Peyer's patch (tissue), 4 donors: ENCODE measurements at places on chromosomes 1 and 21. TPM values are rescaled to one million over a fixed set of nuclear protein-coding genes. Genes with fewer than 3 reads are reported as not detected.

IGSF9 gene
- 169 TPM for total RNA-seq

PKP1 gene
- total RNA-seq = 1.1 TPM

- H3K4me3 ChIP-seq = no peak overlapping the region
- H3K36me3 ChIP-seq = no peaks in the 10 kb centered on the region
- H3K27me3 ChIP-seq = no peaks in the 10 kb centered on the region
- no peak overlapping the region for H3K27ac ChIP-seq
- no peaks in the 10 kb centered on the region for H3K4me1 ChIP-seq
These were observed 128.5 kb downstream of the DAB1 start for GRCh38 chr1:57295326-57295725.

GRCh38 chr1:190258003-190258402, 219.7 kb downstream of the BRINP3 start:
- no peaks in the 10 kb centered on the region for H3K27me3 ChIP-seq
- no peaks in the 10 kb centered on the region for H3K4me1 ChIP-seq
- no peaks in the 10 kb centered on the region for H3K36me3 ChIP-seq
- no peak overlapping the region for H3K4me3 ChIP-seq

FCGR3A gene
- total RNA-seq = 0.53 TPM

DNA sequence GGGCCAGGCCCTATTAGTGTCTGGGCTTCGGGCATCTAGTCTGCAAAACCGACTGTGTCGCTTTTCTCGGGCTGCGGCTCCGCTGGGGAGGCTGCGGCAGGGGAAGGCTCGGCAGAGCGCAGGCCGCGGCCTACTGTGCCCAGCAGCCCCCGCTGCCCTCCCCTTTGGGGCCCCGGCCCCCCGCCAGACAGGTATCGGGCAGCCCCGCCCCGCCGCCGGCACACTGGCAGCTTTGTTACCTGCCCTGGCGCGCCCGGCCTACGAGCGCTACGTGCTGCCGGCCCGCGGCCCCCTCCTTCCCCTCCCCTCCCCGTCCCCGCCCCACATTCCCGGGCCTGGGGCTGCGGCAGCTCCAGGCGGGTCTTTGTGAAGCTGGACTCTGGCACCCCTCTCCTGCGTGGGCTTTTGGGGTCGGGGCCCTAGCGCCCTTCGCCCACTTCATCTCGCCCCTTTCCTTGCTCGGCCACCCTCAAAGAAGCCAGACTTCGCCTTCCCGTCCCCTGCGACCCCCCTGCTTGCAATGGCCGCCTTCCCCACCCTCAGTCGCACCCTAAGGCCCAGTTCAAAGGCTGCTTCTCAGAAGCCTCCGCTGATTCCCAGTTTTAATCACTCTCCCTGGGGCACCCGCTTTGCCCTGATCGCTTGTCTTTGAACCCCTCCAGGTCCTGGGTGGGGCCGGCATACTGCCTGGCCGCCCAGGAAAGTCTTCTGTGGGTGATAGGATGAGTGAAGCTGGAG, 48.9 kb upstream of the SLC2A1 start:
- no peaks in the 10 kb centered on the region for H3K36me3 ChIP-seq
- no peak overlapping the region for H3K27ac ChIP-seq
- DNase-seq = peak; percentile 65
- peak overlapping the region; percentile 32 for H3K4me3 ChIP-seq
- no peaks in the 10 kb centered on the region for H3K27me3 ChIP-seq

SLFNL1 gene
- total RNA-seq = not detected

DNA sequence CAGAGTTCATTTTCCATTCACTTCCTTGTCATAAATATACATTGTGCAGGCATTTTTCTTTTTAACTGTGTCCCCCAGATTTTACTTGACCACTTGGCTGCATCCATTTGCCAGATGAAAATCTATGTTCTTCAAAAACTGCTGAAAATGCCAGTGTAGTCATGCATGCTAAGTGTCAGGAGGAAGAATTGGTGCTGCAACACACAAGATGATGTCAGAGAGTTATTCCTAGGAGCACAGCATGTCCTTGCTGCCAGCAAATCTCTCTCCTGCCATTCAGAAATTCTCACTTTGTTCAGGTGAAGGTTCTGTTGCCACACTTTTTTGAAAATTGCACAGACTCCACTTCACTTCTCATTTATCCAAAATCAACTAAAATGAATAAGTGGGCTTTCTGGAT, 106.4 kb upstream of the MAGI3 start:
- H3K4me3 ChIP-seq = no peak overlapping the region
- H3K27ac ChIP-seq = no peak overlapping the region
- DNase-seq = no peak
- H3K36me3 ChIP-seq = no peaks in the 10 kb centered on the region
- no peaks in the 10 kb centered on the region for H3K4me1 ChIP-seq

GRCh38 chr1:161083748-161084596, 5.4 kb downstream of the NECTIN4 start:
- H3K27me3 ChIP-seq = no peaks in the 10 kb centered on the region
- no peak overlapping the region for H3K4me3 ChIP-seq
- no peaks in the 10 kb centered on the region for H3K36me3 ChIP-seq
- H3K27ac ChIP-seq = no peak overlapping the region
- H3K4me1 ChIP-seq = peaks cover 14% of the 10 kb centered on the region
- DNase-seq = no peak

DNA sequence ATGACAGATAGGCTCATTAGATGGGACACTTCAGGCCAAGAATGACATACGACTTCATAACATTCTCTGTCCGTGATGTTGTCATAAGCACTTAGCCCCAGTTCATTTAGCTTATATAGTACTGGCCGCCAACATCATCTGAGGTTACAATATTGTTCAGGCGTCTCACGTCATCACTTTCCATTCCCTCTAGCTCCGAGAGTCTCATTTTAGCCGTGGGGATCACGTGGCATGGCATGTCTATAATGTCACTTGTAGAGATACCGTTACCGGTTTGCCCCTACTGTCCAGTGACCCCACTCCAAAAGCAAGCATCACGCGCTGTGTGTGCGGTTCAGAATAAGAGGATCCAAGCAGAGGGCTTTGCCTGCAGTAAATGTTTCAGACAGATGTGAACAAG, 34.6 kb upstream of the HEATR1 start:
- no peak overlapping the region for H3K4me3 ChIP-seq
- H3K36me3 ChIP-seq = no peaks in the 10 kb centered on the region
- H3K27me3 ChIP-seq = no peaks in the 10 kb centered on the region
- DNase-seq = no peak
- H3K4me1 ChIP-seq = no peaks in the 10 kb centered on the region
- H3K27ac ChIP-seq = no peak overlapping the region

GRCh38 chr1:89035080-89035479, 12.4 kb upstream of the GBP3 start:
- H3K4me3 ChIP-seq = no peak overlapping the region
- DNase-seq = no peak
- H3K36me3 ChIP-seq = no peaks in the 10 kb centered on the region
- no peak overlapping the region for H3K27ac ChIP-seq
- no peaks in the 10 kb centered on the region for H3K27me3 ChIP-seq

- no peak overlapping the region for H3K4me3 ChIP-seq
- H3K27me3 ChIP-seq = no peaks in the 10 kb centered on the region
- H3K27ac ChIP-seq = no peak overlapping the region
These were observed 38.7 kb downstream of the GJA5 start for GRCh38 chr1:147721716-147722115.

DNA sequence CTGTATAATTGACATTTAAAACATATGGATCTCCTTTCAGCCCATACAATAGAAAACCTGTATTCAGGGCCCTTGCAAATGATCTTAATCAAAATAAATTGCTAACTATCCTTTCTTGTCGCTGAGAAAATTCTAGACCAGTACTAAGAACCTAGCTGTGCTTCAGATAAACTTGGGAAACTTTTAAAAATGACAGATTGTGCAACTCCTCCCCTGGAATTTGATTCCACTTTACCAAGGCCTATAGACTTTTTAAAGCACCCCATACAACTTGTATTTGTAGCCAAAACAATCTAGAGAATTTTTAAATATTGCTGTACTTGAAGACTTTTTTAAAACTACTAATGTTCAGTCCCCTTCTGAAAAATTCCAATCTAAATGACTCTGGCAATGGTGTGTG, 51.6 kb downstream of the ZNF644 start:
- no peak overlapping the region for H3K27ac ChIP-seq
- H3K4me1 ChIP-seq = no peaks in the 10 kb centered on the region
- no peak overlapping the region for H3K4me3 ChIP-seq
- DNase-seq = no peak

DNA sequence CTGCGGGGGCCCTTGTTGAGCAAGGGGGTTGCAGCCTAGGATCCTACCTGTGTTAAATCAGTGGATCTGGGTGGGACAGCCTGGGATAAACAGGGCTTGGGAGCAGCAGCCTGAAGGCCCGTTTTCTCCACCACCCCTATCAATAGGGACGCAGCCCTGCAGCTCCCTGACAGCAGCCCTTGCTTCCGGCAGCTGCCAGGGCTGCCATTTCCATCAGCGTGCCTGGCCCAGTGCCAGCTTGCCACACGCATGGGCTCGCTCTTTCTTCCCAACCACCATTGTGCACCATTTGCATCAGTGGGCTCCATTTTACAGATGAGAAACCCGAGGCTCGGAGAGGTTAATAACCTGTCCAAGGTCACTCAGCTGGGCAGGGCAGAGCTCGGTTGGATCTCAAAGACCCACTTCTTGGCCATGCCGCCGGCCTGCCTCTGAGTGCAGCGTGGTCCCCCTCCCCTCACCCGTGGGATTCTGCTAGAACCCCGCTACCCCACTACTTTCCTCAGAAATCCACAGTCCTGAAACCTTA, 3.8 kb downstream of the WNT4 start:
- H3K36me3 ChIP-seq = no peaks in the 10 kb centered on the region
- no peak overlapping the region for H3K4me3 ChIP-seq
- DNase-seq = no peak
- no peaks in the 10 kb centered on the region for H3K27me3 ChIP-seq
- H3K4me1 ChIP-seq = no peaks in the 10 kb centered on the region

RSPO1 gene
- total RNA-seq = 1.3 TPM

GPR153 gene
- 3.3 TPM for total RNA-seq

DNA sequence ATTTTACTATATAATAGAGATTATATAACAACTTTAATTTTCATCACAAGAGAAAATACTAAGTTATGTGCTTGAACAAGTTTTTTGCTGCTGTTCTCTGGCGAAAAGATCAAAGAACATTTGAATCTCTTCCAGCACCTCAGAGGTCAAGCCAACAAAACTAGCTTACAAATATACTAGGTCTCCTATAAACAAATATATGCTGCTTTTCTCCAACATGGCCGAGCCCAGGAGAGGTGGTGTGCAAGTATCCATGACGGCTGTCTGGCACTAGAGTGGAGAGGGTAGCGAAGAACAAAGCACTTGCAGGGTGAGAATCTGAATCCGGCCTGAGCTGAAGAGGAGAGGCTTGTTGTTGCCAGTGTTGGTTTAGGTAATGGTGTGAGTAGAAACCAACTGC, 7.5 kb upstream of the FMO3 start:
- H3K27me3 ChIP-seq = no peaks in the 10 kb centered on the region
- H3K36me3 ChIP-seq = no peaks in the 10 kb centered on the region
- H3K27ac ChIP-seq = no peak overlapping the region
- no peak for DNase-seq
- H3K4me1 ChIP-seq = no peaks in the 10 kb centered on the region
- no peak overlapping the region for H3K4me3 ChIP-seq

DNA sequence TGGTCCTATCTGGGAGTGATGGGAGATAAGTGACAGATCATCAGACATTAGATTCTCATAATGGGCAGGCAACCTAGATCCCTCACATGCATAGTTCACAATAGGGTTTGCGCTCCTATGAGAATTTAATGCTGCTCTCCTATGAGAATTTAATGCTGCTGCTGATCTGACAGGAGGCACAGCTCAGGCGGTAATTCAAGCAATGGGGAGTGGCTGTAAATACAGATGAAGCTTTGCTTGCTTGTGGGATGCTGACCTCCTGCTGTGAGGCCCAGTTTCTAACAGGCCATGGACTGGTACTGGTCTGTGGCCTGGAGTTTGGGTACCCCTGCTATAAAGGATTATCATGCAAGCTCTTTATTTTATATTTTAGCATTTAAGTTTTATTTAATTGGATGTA, 72.0 kb downstream of the ZMYM4 start:
- no peak for DNase-seq
- H3K4me1 ChIP-seq = no peaks in the 10 kb centered on the region
- H3K27ac ChIP-seq = no peak overlapping the region
- H3K4me3 ChIP-seq = no peak overlapping the region

GRCh38 chr1:231171623-231172197, 9.9 kb downstream of the TRIM67 start:
- H3K36me3 ChIP-seq = no peaks in the 10 kb centered on the region
- H3K4me3 ChIP-seq = no peak overlapping the region
- no peaks in the 10 kb centered on the region for H3K4me1 ChIP-seq
- no peak for DNase-seq

GRCh38 chr1:33337441-33337840, 16.5 kb upstream of the A3GALT2 start:
- H3K36me3 ChIP-seq = no peaks in the 10 kb centered on the region
- H3K27me3 ChIP-seq = no peaks in the 10 kb centered on the region
- H3K27ac ChIP-seq = peak overlapping the region; percentile 100
- H3K4me3 ChIP-seq = no peak overlapping the region

GRCh38 chr1:205480349-205480985, 24.0 kb upstream of the CDK18 start:
- no peak overlapping the region for H3K27ac ChIP-seq
- H3K4me3 ChIP-seq = no peak overlapping the region
- no peak for DNase-seq
- no peaks in the 10 kb centered on the region for H3K36me3 ChIP-seq

- H3K27ac ChIP-seq = peak overlapping the region; percentile 95
- H3K36me3 ChIP-seq = no peaks in the 10 kb centered on the region
- no peaks in the 10 kb centered on the region for H3K27me3 ChIP-seq
- no peaks in the 10 kb centered on the region for H3K4me1 ChIP-seq
These were observed 16.1 kb upstream of the GPR37L1 start for GRCh38 chr1:202106340-202107254.

UBASH3A gene
- total RNA-seq = 3.9 TPM

DNA sequence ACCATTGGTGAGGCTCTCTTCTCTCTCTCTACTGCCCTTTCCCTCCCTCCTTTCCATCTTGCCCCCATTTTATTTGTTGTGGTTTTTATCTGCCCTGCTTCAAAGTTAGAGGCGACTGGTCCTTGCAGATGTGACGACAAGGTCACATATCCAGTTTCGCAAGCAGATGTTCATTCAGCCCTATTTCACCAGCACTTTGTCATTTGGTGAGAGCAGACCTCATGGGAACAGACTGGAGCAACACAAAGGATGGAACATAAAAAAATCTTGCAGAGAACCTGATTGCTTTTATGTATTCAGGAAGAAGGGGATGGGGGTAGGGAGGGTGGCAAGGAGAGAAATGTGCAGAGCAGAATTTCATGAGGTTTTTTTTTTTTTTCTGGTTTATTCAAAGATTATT, 84.3 kb downstream of the ELAVL4 start:
- DNase-seq = no peak
- no peaks in the 10 kb centered on the region for H3K36me3 ChIP-seq
- H3K27ac ChIP-seq = no peak overlapping the region
- H3K4me3 ChIP-seq = no peak overlapping the region
- H3K4me1 ChIP-seq = no peaks in the 10 kb centered on the region

GRCh38 chr1:174156437-174156836, 2.9 kb upstream of the RABGAP1L start:
- H3K4me1 ChIP-seq = no peaks in the 10 kb centered on the region
- H3K4me3 ChIP-seq = no peak overlapping the region
- H3K27ac ChIP-seq = no peak overlapping the region

GRCh38 chr21:42157606-42158310, 61.2 kb upstream of the ABCG1 start:
- H3K27me3 ChIP-seq = no peaks in the 10 kb centered on the region
- no peaks in the 10 kb centered on the region for H3K4me1 ChIP-seq
- no peaks in the 10 kb centered on the region for H3K36me3 ChIP-seq
- no peak overlapping the region for H3K4me3 ChIP-seq
- no peak overlapping the region for H3K27ac ChIP-seq
- DNase-seq = no peak
